ENCODE measurements at places on chromosomes 7 and 10.

DNA sequence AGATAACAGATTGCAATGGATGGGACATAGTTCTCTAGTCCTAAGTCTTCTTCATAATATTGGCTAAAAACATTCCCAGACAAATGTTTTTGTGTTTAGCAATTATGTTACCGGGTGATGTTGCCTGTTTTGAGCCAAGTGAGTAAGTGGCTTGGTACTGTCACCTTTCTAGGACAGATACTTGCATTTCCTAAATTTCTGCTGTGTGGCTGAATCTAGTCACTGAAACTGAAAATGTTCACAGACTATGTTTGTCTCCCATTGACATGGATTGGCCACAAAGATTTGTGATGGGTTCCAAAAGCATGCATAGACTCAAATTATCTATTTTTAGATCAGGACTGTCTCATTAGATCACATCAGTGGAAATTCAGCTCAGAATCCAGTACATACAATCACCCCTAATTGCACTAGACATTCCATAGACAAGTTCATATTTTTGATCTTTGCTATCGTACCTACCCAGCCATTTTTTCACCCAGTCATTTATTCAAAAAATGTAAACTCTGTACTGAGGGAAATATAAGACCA lies 1222.1 kb upstream of the AUTS2 start:
- DNase-seq: no peak

- DNase-seq: no peak
These were observed 741.5 kb downstream of the TYW1 start for GRCh38 chr7:67738145-67738544.

DNA sequence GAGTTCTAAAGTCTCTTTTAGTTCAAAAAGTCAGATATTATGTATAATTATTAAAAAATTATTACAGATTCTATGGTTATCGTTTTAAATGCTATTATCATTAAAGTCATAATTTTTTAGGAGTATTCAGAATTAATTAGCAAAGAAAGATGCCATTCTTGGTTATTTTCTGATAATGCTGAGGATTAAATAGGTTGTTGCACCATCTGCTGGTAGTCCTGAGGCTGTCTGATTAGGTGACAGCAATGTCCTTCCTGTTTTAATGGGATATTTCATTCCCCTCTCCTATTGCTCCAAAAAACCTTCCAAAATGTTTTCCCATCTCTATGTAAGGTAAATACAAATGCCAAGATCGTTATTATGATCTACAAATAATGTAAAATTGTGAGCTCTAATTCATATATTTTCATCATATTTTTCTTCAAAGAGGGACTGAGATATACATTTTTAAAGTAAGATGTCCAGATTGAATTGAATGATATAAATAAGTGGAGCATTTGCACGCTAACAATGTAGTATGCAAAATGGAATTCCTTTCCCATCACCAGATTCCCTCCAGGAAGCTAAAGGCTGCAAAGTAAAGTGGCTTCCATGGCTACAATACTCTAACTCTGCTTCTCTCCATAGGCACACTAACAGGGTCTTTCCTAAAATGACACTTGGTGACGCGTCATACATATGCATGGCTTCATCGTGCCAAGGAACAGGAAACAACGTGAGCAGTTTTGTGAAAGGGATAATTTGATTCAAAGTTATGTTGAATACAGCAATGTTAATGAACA lies 58.8 kb upstream of the AKR1E2 start:
- DNase-seq: no peak

DNA sequence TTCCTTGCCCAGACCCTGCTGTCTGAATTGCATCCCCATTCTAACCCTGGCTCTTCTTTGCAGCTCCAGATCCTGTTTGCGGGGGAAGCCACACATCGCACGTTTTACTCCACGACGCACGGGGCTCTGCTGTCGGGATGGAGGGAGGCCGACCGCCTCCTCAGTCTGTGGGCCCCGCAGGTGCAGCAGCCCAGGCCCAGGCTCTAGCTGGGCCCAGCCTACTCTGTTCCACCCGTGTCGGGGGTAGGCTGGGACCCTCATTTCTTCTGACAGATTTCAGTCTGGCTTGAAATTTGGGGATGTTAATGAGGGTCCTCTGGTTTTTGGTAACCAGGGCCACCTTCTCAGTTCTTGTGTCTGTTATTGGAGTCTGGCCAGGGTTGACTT lies 2.7 kb upstream of the MTG1 start:
- no peak for DNase-seq

DNA sequence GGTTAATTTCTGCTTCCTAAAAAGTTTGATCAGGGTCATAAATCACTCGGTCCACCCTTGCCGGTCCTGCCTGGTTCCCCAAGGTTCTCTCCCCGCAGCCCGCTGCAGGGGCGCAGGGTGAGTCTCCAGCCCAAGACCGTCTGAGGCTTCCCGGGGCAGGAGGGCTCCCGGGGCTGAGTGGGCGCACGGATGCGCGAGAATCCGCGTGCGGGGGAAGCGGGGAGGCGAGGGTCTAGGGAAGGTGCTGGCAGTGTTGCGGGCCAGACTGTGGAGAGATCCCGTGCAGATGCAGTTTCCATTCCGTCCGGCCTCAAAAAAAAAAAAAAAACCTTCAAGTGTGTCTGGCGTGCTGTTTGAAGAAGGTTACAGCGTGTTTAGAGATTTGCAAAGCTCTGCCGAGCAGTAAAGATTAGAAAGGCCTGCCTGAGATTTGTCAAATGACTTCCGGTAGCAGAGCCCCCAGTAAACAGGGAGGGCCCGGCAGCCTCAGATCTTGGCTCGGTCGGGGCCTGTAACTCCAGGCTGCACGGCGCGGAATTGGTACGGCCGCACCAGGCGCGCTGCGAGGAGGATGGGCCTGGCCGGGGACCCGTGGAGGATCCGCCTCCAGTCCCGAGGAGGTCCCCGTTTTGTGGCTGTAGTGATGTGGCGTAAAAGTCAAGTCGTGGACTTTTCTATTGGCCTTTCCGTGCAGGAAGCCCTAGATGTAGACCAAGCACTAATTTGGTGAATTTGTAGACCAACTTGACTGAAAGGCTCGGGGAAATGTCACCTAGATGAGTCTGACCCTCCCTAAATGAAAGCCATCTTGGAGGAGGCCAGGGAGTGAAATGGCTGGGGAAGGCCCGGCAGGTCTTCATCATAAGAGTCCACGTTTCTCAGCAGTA lies 293.2 kb upstream of the NFE2L3 start:
- DNase-seq: no peak

GRCh38 chr10:1190791-1191490 lies 134.8 kb downstream of the WDR37 start:
- no peak for DNase-seq

DNA sequence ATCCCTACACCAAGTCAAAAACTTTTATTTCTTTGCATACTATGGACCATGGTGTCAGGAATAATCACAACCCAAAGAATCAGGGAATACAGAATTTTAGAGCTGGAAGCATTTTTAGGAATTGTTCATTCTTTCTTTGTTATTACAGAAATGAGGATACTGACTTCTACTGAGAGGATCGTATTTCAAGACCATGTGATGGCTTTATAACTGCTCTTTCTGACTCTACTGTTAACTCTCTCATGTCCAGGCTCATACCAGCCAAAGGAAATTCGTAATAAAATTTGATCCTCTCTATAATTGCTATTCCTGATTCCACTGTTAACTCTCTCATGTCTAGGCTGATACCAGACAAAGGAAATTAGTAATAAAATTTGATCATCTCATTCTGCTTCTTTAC lies 1050.9 kb upstream of the C7orf33 start:
- DNase-seq: no peak

DNA sequence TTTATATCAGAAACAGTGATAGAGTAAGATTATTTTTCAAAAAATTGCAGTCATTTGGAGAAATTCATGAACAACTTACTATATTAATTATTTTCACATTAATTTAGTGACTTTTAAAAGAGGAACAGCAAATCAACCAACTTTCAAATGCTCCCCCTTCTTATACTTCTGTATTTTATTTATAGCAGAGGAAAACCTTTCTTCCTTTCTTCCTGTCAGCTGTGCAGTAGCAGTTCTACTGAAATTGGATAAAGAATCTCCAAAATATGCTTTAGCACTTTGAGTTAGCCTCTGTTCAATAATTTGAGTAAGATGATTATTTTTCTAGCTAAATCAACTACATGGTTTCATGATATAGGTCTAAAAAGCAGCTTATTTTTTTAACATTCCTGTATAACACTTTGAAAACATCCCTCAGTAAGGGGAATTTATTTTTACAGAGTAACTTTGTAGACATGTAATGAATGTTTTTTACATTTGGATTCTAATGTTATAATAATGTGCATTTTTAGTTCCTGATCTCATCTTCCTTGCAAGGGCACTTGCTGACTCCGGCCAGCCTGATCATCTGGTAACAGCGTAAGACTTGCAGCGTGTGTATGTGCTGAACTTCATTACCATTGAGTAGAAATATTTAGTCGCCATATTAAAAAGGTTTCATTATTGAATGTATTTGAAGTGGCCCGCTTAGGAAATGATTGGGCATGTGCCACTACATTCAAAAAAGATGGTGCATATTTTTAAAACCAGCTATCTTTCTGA lies 158.3 kb upstream of the HDAC9 start:
- DNase-seq: no peak

GRCh38 chr10:69883310-69884023 lies 81.8 kb downstream of the COL13A1 start:
- DNase-seq: no peak

DNA sequence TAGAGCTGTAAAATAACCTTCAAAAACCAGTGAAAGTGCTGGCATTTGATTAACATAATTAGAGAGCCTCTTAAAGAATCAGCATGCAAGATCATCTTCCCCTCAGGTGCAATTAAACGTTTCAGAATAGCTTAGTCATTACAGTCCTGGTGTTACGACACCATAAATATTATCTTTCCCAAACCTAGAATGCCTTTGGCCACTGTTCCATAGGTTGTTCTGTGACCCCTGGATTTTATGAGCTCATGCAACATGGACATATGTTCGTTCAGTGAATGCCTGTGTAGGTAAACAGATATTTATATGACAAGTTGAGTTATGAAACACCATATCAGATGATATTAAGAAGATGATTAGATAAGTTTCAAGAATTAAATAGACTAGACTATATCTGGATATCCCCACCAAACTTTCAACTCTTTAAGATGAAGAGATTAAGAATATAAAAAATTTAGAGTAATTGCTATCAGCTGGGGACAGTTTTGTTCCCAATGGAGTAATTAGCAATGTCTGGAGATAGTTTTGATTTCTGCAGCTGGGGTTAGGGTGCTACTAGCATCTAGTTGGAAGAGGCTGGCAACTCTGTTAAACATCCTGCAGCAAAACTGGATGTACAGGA lies 263.5 kb upstream of the DKK1 start:
- DNase-seq: no peak

DNA sequence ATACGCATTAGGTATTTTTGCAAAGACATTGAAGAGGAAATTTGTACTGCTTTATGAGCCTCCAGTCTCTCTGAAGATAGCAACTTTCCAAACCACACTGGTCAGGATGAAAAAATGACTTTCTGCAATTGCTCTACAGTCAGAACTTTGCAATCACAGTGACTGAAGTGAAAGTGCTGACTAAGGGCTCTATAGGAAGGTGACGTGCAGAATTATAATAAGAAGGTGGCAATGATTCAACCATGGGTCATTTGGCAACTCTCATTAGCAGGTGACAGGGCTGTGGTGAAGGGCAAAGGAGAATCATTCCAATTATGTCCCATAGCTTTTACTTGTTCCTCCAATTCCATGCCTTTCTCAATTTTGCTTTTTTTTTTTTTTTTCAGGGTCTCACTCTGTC lies 311.0 kb downstream of the ANKRD30A start:
- DNase-seq: no peak

DNA sequence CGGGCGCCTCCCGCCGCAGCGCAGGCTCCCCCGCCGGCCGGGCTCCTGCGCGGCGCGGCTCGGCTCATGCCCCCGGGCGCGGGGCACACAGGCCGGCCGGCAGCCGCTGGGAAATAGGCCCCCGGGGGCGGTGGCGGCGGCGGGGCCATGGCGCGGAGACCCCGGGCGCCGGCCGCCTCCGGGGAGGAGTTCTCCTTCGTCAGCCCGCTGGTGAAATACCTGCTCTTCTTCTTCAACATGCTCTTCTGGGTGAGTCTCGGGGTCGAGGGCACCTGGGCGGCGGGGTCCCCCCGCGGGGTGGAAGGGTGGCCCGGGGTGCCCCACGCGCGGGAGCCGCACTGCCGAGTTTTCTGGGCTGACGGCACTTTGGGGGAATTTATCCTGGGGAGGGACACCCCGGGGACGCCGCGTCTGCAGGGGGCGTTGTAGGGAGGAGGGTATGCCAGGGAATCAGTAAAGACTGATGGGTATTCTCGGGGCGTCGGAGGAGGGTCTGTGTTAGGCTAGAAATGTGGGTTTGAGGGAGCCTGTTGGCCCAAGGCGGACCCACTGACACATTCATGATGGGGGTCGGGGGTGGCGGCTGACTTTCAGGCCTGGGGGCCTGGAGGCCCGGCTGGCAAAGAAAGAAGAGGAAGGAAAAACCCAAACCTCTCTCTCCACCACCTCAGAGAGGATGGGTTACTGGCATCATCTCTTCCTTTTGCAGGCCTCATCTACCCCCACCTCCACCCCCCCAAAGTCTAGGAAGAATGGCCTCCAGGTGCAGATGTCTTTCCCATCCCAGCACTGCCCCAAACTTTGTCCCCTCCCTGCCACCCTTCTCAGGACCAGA lies 544 bp downstream of the TSPAN33 start:
- DNase-seq: no peak

GRCh38 chr10:103749779-103750178 lies 105.6 kb downstream of the SH3PXD2A start:
- no peak for DNase-seq

- no peak for DNase-seq
These were observed 176.3 kb upstream of the MEOX2 start for GRCh38 chr7:15862781-15863165.

- DNase-seq: peak; percentile 35
These were observed 44.0 kb downstream of the COL13A1 start for GRCh38 chr10:69845574-69846292.

GRCh38 chr7:101164071-101164840 lies 1.1 kb downstream of the VGF start:
- DNase-seq: no peak

- no peak for DNase-seq
These were observed 35.5 kb upstream of the KMT2E start for GRCh38 chr7:104978460-104978859.

DNA sequence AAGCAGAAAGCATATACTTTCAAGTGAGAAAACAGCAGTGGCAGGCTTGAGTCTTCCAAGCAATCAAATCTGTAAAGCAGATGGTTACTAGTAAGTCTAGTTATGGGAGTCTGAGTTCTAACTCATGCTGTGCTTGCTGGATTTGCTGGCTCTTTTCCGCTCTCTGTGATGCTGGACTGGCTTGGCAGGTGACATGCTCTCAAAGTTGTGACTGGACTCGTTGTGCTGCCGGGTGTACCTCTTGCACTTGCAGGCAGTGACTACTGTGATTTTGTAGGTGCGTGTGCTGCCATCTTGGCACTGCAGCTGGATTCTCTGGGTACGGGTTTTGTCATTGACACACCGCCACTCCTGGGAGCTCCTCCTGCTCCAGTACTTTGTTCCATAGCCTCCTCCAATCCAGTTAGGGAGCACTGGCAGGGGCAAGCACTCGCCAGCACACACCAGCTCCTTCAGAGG lies 3.1 kb downstream of the SOSTDC1 start:
- no peak for DNase-seq

- DNase-seq: peak; percentile 44
These were observed 37.0 kb downstream of the RBM20 start for GRCh38 chr10:110681023-110681681.

GRCh38 chr10:24153537-24153936 lies 55.4 kb upstream of the KIAA1217 start:
- DNase-seq: no peak

- no peak for DNase-seq
These were observed 477.2 kb downstream of the DNAJB6 start for GRCh38 chr7:157813741-157814661.

GRCh38 chr10:118557946-118558345 lies 37.5 kb downstream of the PRLHR start:
- no peak for DNase-seq

GRCh38 chr7:143126146-143126545 lies 5.7 kb upstream of the PIP start:
- DNase-seq: no peak
